ENCODE measurements at places on chromosomes 4 and X.

GRCh38 chr4:123116412-123116811 lies 194.0 kb upstream of the NUDT6 start:
- DNase-seq: no peak

GRCh38 chrX:155968791-155969190 lies 28.7 kb upstream of the IL9R start:
- DNase-seq: no peak

- no peak for DNase-seq
Measured at GRCh38 chr4:127082986-127083385, 549.8 kb upstream of the INTU start.

GRCh38 chrX:48996969-48997368 lies 5.1 kb downstream of the GRIPAP1 start:
- DNase-seq: no peak

- peak; percentile 11 for DNase-seq
Measured at GRCh38 chr4:120071192-120071795, 4.6 kb upstream of the MAD2L1 start.

DNA sequence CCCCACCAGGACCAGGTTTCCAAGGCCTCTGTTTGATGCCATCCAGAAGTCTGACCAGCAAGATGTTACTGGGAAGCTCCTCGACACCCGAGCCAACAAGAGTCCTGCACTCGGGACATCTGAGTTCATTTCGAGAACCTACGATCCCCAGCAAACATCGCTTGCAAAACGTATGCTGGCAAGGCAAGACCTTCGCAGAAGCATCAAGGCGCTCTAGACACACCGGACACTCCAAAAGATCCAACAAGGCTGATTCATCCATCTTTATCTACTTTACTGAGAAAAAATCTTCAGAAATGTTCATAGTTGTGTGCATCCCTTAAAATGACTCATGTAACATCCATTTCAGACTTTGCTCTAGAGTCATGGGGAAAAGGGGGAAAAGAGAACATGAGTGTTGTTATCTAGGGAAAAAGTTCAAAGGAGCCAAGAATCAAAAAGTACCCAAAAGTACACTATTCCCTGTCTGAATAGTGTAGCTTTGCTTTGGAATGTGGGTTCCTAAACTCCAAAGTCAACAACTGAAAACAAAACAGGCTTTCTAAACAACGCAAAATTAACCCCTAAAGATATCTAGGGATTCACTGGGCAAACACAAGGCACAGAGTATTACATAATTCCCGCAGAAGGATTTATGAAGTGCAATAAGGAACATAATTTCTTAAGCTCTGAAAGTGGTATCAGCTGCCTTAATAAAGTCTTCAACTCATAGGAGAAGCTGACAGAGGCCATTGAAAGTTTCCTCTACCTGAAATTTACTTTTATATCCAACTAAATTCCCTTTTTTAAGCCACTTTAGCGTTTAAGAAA lies 1.6 kb downstream of the SH3RF1 start:
- DNase-seq: no peak

DNA sequence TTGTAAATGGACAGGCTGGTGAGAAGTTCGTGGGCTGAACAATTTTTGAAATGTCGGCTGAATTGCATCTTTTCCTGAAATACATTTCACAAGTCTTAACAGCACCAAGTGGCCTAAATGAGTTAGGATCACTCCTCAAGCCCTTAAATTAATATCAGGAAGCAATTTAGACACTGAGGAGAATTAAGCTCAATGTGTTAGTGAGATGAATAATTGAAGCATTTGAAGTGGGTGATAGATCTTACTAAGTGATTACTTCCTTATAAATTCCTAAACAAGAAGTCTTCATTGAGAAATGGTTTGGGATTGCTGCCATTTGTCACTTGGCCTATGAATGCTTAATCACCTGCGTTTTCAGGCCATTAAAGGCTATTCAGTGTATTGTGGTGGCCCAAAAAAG lies 116.8 kb downstream of the NAA11 start:
- no peak for DNase-seq

DNA sequence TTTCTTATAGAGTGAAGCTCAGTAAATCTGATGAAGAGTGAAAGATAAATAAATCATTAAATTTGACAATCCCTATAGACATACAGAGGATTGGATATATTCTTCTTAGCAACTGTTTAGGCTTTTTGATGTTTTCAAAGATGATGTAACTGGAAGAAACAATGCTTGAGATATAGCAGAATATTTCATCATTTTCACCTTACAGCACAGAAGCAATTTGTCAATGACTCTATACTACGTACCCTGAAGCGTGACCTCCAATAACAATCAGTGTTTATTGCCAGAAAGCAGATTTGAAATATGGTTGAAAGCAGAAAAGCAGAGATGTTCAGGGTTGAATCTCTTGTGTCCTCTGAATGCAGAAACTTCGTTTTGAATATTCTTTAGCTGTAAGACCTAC lies 228.4 kb downstream of the DTHD1 start:
- no peak for DNase-seq

DNA sequence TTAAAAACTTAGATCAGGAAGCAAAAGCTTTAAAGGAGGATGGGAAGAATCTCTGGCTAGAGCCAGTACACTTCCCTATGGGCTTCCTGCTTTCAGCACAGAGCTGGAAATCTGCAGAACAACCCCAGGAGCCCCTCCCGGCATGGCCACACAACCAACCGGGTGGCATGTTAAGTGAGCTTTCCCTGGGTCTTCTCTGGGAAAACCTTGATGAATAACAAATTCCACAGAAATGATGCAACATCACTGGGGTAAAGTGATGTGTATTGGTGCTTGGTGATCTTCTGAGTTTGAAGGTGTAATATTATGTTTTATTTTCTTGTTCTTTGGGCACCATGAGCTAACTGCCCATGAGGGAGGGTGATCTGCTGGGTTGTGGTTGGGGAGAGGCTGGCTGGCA lies 22.1 kb downstream of the NHS start:
- no peak for DNase-seq

GRCh38 chrX:149804102-149804501 lies 22.4 kb downstream of the MAGEA9 start:
- DNase-seq: no peak

DNA sequence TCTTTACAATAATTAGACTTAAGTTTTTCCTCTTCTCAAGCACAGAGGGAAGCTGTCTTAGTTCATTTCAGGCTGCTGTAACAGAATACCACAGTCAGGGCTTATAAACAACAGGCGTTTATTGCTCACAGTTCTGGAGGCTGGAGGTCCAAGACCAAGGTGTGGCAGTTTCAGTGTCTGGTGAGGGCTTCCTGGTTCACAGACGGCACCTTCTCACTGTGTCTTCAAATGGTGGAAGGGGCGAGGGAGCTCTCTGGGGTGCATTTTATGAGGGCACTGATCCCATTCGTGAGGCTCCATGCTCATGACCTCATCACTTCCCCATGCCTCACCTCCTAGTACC lies 115.7 kb upstream of the MXRA5 start:
- no peak for DNase-seq

DNA sequence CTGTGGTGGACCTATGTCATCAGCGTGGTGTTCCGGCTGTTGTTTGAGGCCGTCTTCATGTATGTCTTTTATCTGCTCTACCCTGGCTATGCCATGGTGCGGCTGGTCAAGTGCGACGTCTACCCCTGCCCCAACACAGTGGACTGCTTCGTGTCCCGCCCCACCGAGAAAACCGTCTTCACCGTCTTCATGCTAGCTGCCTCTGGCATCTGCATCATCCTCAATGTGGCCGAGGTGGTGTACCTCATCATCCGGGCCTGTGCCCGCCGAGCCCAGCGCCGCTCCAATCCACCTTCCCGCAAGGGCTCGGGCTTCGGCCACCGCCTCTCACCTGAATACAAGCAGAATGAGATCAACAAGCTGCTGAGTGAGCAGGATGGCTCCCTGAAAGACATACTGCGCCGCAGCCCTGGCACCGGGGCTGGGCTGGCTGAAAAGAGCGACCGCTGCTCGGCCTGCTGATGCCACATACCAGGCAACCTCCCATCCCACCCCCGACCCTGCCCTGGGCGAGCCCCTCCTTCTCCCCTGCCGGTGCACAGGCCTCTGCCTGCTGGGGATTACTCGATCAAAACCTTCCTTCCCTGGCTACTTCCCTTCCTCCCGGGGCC lies 1.2 kb downstream of the GJB1 start:
- DNase-seq: no peak

- DNase-seq: no peak
Measured at GRCh38 chr4:152499344-152499743, 36.5 kb downstream of the FBXW7 start.

GRCh38 chr4:105067946-105068345 lies 78.7 kb upstream of the TET2 start:
- DNase-seq: no peak

DNA sequence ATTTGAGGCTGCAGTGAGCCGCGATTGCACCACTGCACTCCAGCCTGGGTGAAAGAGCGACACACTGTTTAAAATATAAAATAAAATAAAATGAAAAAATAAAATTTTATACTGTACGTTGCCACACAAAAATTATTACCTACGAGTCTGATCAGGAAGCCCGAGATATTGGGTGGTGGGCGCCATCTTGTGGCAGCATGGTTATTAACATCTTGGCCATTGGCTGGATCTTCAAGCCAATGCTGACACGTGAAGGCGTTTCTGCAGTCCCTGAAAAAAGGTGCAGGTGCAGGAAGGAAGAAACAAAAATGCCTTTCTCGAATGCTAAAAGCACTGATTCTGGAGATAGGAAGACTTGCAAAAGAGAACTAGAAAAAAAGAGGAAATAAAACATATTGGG lies 4.9 kb upstream of the TLR8 start:
- DNase-seq: no peak

DNA sequence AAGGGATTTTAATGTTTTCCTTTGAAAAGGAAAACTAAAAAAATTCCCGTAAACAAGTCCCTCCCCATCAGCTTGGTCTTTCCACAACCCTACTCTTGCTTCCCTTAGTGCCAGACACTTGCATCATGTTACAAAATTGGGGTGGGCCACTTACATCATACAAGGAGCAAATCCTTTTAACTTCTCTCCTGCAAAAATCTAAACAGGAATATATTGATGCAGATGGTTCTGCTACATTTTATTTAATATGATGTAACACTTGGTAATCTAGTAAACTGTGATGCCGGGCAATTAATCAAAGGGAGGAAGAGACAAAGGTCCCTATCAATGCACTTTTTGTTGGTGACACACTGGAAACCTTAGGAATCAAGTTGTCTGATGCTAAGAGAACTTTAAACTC lies 125.3 kb downstream of the UBE2K start:
- DNase-seq: no peak

GRCh38 chr4:109010521-109010920 lies 247.7 kb upstream of the ETNPPL start:
- no peak for DNase-seq

DNA sequence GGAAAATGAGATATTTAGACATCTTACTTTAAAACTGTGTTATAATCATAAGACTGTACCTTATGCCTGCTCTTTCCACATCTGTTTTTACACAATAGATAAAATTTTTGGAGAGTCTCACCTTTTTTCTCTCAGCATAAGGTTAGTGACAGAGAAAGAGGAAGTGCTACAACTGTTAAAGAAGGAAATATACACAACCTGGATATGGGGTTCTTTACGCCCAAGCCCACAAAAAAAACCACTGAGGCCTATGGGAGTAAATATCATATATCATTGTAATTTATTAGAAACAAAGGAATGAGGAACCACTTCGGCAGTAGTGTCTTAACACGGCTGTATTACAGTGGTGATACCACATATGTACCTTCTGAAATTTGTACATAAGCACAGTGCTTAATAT lies 265.9 kb upstream of the GK2 start:
- DNase-seq: no peak

DNA sequence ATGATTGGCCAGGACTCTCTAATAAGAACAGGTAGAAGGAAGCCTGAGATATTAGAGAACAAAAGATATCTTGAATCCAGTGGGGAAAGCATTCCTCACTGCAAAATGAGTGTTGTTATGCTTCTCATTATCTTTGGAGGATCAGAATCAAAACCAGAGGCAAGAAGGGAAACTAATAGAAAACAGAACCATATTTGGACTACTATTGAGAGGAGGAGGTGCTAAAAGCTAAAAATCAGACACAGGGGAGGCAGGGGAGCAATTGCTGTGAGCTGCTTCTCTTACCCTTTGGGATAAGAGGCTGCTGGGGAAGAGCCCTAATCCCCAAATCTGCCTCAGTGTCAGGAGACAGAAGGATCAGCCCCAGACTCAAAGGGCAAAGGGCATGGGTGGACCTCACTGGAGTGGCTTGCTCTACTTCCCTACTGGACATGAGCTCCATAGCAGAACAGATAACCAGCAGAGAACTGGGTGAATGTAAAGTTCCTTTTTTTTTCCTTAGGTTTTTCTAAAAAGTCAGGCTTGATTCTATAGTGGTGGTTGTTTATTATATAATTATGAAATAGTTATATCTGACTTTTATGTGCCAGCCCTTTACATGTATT lies 60.1 kb downstream of the SEPTIN11 start:
- no peak for DNase-seq

GRCh38 chr4:26746802-26747213 lies 113.8 kb upstream of the STIM2 start:
- DNase-seq: no peak

GRCh38 chr4:124067046-124067445 lies 645.5 kb downstream of the ANKRD50 start:
- no peak for DNase-seq

GRCh38 chr4:7708238-7708637 lies 231.4 kb downstream of the AFAP1 start:
- no peak for DNase-seq

GRCh38 chr4:14767142-14767541 lies 235.1 kb upstream of the CPEB2 start:
- no peak for DNase-seq

DNA sequence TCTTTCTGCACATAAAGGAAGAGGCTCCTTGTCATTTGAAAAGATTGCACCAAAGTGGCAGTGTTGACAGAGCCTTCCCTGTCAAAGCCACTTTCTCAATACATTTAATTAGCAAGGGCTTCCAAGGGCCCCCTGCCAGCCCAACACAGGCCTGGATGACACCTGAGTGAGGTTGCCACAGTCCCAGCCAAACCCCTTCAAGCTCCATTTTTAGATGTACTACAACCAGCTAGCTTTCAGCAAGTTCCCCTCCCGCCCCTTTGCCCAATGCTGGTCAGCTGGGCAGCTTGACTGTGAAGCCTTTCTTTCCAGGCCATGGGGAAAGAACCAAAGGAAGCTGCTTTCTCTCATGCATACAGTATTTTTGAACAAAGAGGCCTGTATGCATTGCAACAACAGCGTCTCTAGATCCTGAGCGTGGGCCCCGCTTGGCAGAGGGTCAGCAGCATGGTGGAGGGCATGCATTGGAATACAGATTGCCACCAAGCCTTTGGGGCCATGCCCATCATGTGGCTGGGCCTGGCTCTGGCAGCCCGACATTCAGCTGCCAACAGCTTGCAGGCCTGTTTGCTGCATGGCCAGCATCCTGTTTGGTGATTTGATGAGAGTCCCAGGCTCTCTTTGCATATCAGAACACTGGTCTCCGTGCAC lies 261.1 kb upstream of the GATB start:
- DNase-seq: no peak

DNA sequence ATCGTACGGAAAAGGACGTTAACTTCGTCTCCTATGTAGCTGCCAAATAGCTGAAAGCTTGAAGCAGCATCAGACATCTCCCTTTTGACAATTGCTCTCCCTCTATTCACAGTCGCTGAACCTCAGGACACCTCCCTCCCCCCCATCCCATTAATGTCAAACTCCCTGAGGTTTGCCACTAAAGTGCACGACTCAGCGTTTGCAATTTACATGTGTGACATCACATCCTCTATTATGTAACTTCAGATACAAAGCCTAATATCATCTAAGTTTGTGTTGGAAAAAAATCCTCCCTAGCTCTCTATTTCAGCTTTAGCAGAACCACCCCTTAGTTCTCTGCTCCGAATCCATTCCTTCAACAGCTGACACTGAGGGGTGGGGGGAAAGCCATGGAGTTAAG lies 5.5 kb upstream of the NR3C2 start:
- DNase-seq: no peak

All from NCI-H524 (cell line).